ENCODE measurements at places on chromosomes 7 and 10. TPM values are rescaled to one million over a fixed set of nuclear protein-coding genes. Genes with fewer than 3 reads are reported as not detected.

DNA sequence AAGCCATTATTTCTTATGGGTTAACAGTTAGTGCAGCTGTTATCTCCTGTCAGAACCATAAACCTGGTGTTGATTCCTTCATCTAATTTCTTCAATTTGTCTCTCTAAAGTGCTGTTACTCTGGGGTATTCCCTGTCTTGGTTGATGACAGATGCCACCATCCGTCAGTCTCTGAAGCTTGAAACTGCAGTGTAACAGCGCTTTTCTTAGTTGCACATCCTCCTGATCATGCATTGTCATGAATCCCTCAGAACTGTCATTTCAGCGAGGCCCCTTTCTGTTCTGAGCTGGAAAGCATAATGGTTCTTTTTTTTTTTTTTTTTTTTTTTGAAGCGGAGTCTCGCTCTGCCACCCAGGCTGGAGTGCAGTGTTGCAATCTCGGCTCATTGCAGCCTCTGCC is 193.9 kb downstream of the SDK1 start:
- no peak for DNase-seq
- H3K4me1 ChIP-seq: peaks cover 25% of the 10 kb centered on the region
- H3K4me3 ChIP-seq: no peak overlapping the region
- peaks cover 4% of the 10 kb centered on the region for H3K36me3 ChIP-seq
- no peaks in the 10 kb centered on the region for H3K27me3 ChIP-seq
- peak overlapping the region; percentile 5 for H3K27ac ChIP-seq

DNA sequence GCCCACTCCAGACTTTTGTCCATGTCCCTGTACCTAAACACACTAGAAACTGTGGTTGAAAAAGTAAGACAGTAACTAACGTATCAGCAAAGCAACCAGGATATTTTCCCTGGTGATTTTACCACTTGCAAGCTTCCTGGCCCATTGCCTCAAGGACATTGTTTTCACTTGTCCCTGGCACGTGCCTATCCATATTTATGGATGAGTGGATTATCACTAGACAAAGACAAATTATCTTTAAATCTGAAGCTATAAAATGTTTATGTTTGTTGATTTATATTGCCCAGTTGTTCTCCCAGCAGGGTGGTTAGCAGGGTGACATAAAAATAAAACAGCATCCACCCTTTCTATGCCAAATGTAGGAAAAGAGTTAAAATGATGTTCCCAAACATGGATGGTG is 93.2 kb upstream of the STEAP1 start:
- H3K4me1 ChIP-seq: no peaks in the 10 kb centered on the region
- H3K27me3 ChIP-seq: no peaks in the 10 kb centered on the region
- no peaks in the 10 kb centered on the region for H3K36me3 ChIP-seq
- no peak overlapping the region for H3K27ac ChIP-seq

DNA sequence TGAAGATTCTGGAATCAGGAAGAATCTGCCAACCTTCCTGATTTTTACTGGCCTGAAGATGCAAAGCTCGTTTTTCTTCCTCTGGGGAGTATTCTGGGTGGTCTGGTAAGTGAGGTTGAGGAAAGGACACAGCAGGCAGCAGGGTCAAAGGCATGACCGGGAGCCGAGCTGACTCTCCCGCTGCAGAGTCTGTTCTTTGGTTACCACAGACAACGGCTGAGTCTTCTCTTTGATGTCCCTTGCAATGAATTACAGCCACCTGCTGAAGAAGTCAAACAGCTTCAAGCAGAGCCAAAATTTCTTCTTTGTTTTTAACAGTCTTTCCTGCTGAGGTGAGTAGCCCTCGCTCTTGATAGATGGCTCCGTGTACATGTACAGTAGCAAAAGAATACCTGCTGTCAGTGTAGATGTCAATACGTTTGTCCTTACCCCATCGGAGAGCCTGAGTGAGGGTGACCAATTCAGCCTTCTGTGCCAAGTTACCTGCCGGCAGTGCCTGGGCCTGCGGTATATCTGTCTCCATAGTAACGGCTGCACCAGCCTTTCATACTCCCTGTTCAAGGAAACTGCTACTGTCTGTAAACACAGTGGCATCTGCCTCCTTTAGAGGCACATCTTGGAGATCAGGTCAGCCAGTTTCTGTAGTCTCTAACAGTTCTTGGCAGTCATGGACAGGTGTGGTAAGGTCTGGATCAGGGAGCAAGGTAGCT is 76.4 kb downstream of the PRR15 start:
- DNase-seq: no peak
- H3K36me3 ChIP-seq: no peaks in the 10 kb centered on the region
- peaks cover 10% of the 10 kb centered on the region for H3K4me1 ChIP-seq
- H3K27me3 ChIP-seq: no peaks in the 10 kb centered on the region
- no peak overlapping the region for H3K4me3 ChIP-seq
- H3K27ac ChIP-seq: no peak overlapping the region

GRCh38 chr7:137266764-137267163 is 76.8 kb downstream of the PTN start:
- H3K27ac ChIP-seq: peak overlapping the region; percentile 43
- no peaks in the 10 kb centered on the region for H3K27me3 ChIP-seq
- H3K36me3 ChIP-seq: peaks cover 9% of the 10 kb centered on the region

DNA sequence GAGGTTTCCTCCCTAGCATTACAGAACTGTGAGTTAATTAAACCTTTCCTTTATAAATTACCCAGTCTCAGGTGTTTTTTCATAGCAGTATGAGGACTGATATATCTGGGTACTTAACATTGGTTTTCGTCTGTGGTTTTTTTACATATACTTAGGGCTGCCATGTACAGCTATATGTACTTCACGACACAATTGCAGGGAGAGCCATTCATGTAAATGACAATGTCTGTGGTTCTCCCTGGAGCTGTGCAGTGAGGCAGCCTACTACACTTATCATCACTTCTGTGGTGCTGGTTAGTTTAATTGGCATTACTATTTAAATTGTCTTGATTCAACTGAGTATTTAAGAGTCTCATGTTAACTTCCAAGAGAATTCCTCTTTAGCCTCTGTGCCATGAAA is 40.7 kb downstream of the AVL9 start:
- H3K36me3 ChIP-seq: no peaks in the 10 kb centered on the region
- H3K27ac ChIP-seq: no peak overlapping the region
- peaks cover 40% of the 10 kb centered on the region for H3K4me1 ChIP-seq
- DNase-seq: no peak
- no peaks in the 10 kb centered on the region for H3K27me3 ChIP-seq

DNA sequence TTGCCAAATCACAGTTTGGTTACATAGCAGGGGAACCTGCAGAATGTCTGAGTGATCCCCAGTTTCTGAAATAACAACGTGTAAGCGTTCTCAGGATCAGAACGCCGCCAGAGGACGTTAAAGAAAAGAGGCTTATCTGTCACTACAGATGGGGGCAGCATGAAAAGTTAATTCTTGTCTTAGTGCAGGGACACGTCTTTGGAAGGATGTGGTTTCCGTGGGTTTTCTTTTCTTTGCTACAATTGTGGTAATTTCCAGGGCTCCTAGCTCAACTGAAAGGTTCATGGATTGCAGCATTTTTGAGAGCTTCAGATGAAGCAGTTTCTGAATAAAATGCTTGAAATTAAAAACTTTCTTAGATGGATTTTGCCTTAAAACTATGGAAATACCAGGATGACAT is 106.6 kb downstream of the PRKCQ start:
- H3K36me3 ChIP-seq: peaks cover 14% of the 10 kb centered on the region
- H3K4me3 ChIP-seq: no peak overlapping the region
- no peak overlapping the region for H3K27ac ChIP-seq
- no peak for DNase-seq

DNA sequence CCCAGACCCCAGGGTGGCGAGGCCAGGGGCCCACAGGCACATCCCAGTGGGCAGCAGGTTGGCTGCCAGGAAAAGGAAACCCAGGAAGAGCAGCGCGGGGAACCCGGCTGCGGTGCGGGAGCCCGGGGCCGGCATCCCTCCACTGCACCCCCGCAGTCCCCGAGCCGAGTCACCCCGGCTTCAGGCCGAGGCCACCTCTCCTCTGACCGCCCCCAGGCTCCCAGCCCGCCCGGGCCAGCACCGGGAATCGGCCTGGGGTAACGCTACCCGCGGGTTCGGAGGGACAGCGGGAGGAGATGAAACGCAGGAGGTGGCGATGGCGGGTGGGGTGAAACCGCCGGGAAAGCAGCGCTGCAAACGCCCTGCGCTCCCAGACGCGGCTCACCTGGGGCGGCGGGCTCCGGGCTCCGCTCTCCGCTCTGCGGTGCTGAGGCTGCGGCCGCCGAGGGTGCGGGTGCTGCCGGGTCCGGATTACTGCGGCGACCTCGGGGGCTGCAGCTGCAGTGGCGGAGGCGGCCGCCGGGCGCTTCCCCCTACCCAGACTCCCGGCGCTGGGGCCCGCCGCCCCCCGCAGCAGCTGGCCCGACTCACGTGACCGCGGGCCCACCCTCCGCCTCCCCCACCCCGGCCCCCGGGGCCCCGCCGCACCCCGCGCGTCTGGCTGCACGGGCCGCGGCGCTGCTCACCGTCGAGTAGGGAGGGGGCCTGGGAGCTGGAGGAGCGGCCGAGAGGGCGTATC is at the start of gene SCRN1:
Gene SCRN1 (minus strand): TSS at position 545 of the 739 bp plus-strand sequence. CDS start 20,734 bp downstream, outside the sequence.
- H3K27me3 ChIP-seq: peaks cover 18% of the 10 kb centered on the region
- H3K36me3 ChIP-seq: peaks cover 12% of the 10 kb centered on the region
- peak; percentile 60 for DNase-seq
- H3K4me1 ChIP-seq: peaks cover 21% of the 10 kb centered on the region
- no peak within 1 kb of the TSS for H3K27ac ChIP-seq
- H3K4me3 ChIP-seq: peak within 1 kb of the TSS; percentile 83

DNA sequence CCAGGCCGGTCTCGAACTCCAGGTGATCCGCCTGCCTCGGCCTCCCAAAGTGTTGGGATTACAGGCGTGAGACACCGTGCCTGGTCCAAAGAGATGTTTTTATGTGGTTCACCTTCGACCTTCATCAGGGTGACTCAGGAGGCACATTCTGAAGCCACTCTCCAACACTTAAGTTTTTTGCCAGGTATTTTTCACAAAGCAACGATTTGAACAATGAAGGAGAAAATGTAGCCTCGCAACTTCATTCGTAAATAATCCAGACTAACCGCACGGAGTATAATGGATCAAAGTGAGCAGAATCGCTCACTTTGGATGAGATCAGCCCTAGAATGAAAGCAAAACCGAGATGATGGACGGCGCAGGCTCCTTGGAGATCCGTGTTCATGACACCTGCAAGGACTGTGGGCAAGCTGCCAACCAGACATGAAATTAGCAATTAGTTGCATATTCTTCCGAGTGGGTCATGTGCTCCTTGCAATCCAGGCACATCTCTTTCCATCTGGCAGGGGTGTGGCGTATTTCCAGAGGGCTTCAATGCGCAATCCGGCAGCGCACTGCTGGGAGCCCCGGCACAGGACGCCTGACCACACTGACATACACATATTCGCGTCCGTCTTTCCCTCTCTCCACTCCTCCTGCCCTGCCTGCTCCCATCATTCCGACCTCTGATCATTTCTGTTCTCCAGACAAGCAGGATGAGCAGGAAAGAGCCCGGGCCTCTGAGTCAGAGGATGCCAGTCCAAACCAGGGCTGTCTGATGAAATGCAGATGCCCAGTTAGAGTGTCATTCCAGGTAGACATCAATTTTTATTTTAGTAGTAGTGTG is 148.4 kb downstream of the KLF6 start:
- H3K4me1 ChIP-seq: peaks cover 10% of the 10 kb centered on the region
- H3K4me3 ChIP-seq: no peak overlapping the region
- no peaks in the 10 kb centered on the region for H3K27me3 ChIP-seq
- no peaks in the 10 kb centered on the region for H3K36me3 ChIP-seq

GRCh38 chr7:73768641-73769480 is 1.2 kb downstream of the CLDN3 start:
- no peaks in the 10 kb centered on the region for H3K36me3 ChIP-seq
- peak overlapping the region; percentile 79 for H3K4me3 ChIP-seq
- peak; percentile 23 for DNase-seq
- peaks cover 10% of the 10 kb centered on the region for H3K4me1 ChIP-seq
- peaks cover 15% of the 10 kb centered on the region for H3K27me3 ChIP-seq

DNA sequence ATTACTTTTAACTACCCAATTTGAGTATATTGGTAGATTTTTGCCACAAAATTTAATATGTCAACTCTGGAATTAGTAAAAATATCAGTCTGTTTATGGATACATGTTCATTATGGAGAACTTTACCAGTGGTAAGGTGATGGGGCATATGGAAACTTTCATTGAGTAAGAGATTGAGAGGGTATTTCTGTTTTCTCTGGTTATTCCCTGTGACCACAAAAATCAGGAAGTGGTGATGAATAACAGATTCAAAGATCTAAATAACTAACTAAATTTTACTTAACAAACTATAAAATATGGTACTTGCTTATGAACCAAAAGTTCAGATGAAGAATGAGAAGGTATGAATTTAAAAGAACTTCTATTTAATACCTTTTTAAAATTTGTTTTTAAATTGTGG is 22.1 kb upstream of the STEAP4 start:
- H3K4me3 ChIP-seq: no peak overlapping the region
- peaks cover 5% of the 10 kb centered on the region for H3K4me1 ChIP-seq
- DNase-seq: no peak
- no peaks in the 10 kb centered on the region for H3K27me3 ChIP-seq
- H3K27ac ChIP-seq: no peak overlapping the region

- no peak overlapping the region for H3K4me3 ChIP-seq
- DNase-seq: no peak
- H3K27ac ChIP-seq: peak overlapping the region; percentile 61
- no peaks in the 10 kb centered on the region for H3K27me3 ChIP-seq
- peaks cover 30% of the 10 kb centered on the region for H3K4me1 ChIP-seq
Observed at GRCh38 chr10:114825513-114826253, 4.1 kb downstream of the FHIP2A start.

The ANLN gene
- total RNA-seq: 81.1 TPM

The TMEM229A gene
- total RNA-seq: 0.27 TPM

The HOXA3 gene
- total RNA-seq: not detected

The CYP26A1 gene
- total RNA-seq: 3.1 TPM

The CCDC146 gene
- 1.1 TPM for total RNA-seq
